T-helper 9 cell (primary cell): ENCODE measurements at places on chromosomes 12 and 14.
A peak's percentile ranks its signal among the peaks of the same experiment; 100 is the strongest.

DNA sequence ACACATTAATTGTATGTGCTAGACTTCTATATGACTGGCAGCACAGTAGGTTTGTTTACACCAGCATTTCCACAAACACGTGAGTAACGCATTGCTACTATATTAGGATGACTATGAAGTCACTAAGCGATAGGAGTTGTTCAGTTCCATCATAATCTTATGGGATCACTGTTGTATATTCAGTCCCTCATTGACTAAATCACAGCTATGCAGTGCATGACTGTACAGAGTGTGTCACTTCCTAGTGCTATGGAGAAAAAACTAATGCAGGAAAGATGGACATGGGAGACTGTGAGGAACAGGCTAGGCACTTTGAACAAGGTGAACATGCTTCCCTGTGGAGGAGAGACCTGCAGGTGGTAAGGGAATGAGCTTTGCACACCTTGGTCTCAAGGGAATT, 259.8 kb downstream of the NUAK1 start:
- no peak for DNase-seq

DNA sequence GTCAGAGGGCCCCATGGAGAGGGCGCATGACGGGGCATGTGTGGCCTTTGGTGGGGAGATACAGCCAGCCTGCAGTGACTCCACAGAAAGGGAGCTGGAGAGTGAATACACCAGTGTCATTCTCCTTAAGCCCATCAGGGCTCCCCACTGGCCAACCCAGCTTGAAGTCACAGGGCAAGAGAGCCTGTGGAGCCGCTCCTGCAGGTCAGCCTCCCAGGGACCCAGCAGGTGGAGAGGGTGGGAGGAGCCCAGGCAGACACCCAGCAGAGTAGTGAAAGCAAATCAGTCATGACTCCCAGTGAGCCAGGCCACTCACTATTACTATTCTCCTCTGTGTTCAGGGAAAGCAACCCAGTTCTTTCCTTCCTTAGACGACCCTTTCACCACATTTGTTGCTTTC, 110.0 kb upstream of the CPM start:
- DNase-seq, result no peak

DNA sequence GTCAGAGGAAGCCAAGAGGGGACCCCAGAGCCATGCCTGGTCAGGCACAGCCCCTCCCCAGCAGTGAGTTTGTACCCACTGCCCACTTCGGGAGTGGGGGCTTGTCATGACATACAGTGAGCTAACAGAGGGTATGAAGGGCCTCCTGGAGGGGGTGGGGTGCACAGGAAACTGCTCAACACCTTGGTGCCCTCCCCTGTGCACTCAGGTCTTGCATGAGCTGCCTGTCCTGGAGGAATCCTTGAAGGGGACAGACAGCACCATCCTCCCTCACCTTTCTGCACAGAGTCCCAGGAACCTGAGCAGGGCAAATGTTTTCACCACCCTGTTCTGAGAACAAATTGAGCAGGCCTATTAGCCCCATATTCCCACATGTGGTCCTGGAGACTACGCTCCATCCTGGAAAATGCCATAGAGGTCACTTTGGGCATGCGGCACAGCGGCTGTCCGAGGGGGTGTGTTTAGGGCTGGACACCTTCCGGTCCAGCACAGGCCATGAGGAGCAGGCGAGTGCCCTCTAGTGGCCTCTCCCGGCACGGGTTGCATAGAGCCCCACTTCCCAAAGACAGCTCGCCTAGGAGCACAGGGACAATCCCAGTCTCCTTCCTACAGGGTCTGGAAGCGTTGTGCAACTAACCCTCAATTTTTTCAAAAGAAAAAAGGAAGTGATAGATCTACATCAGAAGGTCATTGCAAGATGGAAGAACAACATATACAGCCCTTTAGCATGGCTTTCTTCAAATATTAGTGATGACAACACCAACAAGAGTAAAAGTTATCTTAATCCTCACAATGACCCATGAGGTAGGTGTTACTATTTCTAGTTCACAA, 31.9 kb upstream of the ZFP36L1 start:
- peak; percentile 34 for DNase-seq

DNA sequence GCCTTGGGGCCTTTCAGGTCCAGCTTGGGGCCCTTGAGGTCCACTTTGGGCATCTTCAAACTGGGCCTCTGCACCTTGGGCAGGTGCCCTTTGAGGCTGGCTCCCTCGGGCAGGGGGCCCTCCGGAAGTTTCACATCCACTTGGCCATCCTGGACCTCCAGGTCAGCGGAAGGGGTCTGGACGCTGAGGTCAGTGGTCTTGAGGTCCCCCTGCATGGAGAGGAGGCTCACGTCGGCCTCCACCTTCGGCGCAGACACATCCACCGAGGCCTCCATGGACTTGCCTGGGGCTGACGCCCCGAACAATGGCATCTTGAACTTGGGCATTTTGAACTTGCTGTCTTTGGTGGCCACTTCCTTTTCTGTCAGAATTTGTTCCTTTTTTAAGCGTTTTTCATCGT, 25.1 kb downstream of the AHNAK2 start:
- DNase-seq, result no peak

DNA sequence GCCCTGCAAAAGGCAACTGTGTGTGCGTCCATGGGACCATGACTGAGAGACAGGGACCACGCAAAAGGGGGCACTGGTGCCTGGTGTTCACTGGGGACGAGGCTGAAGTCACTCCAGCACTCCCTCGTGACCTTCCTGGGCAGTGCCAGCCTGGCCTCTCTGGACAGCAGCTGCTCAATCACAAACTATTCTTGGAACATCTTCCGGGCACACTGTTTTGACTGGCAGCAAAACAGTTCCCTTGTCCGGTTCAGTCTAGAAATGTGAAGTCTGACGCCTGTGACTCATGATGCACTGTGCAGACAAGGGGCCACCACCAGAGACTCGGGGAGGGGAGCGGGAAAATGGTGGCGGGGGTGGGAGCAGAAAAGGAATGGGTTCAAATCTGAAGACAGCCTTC, 20.8 kb downstream of the SNRNP35 start:
- no peak for DNase-seq

- DNase-seq, result no peak
Observed at GRCh38 chr14:104806625-104807465, 5.9 kb downstream of the ZBTB42 start.

DNA sequence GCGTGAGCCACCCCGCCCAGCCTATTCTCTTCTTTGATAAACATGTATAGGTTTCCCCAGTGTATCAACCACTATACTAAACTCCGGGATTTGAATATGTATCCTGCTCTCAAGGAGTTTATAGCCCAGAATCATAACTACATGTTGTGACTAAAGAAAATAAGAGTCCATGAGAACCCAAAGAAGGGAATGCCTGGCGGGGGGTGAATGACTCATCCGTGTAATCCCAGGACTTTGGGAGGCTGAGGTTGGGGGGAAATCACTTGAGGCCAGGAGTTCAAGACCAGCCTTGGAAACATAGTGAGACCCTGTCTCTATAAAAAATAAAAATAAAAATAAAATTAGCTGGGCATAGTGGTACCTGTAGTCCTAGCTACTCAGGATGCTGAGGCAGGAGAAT, 57.2 kb downstream of the SIX6 start:
- DNase-seq, result no peak
